ENCODE measurements at places on chromosomes 6 and 20.

DNA sequence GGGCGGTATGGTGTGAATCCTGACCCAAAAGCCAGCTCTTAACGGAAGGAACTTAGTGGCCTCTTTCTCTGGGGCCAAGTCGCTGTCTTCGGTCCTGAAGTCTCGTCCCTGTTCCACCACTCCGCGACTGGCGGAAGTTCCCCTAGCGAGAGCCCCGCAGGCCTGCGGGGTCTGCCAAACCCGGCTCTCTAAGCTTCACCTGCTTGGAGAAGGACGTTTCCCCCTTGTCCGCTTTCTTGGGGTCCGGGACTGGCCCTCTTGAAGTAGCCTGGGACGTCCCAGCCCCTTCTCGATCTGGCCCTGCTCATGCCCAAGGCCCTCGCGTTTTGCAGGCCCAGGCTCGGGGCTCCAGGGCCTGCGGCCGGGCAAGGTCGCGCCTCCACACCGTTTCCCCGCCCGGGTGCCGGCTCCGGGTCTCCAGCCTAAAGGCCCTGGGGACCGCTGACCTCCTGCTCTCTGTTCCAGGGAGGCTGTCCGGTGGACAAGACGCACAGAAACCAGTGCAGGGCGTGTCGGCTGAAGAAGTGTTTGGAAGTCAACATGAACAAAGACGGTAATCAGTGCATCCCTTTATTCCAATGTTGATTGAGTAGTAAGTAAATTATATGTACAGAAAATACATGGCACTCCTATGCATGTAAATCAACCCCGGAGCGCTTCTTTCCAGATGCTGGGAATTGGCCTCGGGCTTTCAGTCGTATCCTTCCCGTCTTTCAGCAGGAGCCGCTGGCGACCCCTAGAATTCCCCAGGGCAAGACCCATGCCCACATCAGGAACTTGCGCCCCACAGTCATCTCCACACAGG lies 8.8 kb downstream of the NR2E1 start:
- no peak for DNase-seq

DNA sequence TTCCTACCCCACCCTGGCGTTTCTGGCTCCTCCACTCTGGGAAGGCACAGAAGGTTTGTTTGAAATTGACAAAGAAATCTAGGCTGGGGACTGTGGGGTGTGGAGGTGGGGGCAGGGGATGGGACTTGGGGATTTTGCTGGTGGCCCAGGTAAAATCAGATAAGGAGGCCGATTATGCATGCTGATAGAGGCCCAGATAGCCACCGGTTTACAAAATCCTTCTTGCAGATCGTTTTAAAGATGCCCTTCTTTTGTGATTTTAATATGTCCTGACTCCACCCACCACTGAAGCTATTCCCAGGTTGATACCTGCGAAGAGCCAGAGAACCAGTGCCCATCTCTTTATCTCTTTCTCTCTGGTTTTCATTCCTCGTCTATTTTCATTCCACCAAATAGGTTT lies 104.9 kb downstream of the TFAP2C start:
- DNase-seq, result no peak

- DNase-seq, result no peak
Measured at GRCh38 chr6:3482869-3483268, 26.0 kb upstream of the SLC22A23 start.

DNA sequence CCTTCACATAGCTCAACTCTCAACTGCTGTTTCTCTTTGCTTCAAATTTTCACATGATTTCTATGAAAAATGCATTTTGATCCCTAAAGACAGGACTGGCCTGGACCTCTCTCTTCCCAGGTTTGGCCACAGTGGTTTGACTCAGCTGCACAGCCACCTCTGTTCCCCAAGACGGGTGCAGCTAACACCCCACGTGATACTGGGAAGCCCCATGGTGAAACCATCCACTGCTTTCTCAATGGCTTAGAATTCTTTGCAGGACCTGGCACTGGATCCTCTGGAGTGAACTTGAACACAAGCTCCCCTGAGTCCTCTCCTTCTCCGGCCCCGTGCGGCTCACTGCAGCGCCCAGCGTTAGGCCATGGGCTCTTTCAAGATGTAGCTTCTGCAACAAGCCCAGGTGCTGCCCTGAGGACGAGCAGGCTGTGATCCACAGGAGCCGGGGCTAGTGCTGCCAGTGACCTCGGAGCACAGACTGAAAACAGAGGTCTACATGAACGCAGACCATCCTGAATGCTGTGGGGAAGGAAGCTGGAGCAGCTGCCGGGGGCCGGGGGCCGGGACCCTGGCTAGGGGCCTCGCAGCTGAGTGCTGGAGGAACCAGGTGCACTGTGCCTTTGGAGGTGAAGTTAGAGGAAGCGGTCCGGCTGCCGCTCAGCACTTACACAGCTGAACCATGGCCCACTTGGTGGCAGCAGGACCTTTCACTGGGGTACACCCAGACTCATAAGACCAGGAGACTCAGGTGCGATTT lies 58.8 kb upstream of the MPC1 start:
- no peak for DNase-seq

All from bone marrow (tissue), 2 donors.